Stimulated activated naive B cell treated with anti-CD40 and anti-IgM and Interleukin-4, amounts not matched to agents 10 μg/mL and 1 μg/mL and 100 μg/mL, for 72 hours (primary cell): ENCODE measurements at places on chromosomes 1 and 21.

DNA sequence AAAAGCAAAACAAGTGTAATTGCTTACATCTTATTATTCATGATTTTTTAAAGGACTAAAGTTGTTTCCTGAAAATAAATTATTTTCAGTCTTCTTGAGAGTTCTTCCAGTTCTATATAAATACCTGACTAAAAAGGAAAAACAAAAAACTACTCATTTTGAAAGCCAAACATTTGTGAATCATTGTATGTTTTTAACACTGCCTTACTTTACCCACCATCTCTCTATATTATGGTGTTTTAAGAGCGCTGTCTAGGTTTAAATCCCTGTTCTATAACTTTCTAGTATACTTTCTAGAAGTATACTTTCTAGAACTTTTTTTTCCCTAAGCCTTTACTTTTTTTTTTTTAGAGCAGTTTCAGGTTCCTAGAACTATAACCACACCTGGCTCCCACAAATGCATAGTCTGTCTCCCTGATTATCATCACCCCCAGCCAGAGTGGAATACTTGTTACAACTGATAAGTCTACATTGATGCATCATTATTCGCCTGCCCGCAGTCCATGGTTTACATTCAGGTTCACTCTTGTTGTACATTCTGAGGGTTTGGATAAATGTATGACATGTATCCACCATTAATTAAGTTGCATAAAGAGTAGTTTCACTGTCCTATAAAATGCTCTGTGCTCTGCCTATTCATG lies 9.8 kb downstream of the RSBN1 start:
- DNase-seq: no peak

DNA sequence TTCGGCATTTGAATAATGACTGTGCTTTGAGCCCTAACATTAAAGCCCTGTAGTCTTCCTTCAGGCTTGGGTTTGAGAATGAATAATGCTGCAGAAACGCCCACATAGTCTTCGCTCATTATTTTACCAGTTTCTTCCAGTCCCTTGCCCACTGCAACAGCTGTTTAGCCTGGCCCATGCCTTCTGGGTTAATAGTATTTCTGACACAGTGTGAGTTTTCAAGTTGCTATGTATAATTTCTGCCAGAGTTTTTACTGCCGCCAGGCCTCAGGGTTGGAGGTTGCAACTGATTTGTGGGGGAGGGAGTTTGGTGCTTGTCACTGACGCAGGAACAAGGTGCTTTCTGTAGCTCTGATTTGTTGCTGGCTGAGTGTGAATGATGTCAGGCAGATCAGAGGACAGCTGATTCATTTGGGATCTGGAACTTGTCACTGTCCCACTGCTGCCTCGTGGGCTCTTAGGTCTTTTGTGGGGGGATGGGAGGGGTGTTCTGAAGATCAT lies 109.8 kb downstream of the MAST2 start:
- no peak for DNase-seq

GRCh38 chr1:47755101-47755990 lies 241.8 kb downstream of the TRABD2B start:
- DNase-seq: peak; percentile 14

DNA sequence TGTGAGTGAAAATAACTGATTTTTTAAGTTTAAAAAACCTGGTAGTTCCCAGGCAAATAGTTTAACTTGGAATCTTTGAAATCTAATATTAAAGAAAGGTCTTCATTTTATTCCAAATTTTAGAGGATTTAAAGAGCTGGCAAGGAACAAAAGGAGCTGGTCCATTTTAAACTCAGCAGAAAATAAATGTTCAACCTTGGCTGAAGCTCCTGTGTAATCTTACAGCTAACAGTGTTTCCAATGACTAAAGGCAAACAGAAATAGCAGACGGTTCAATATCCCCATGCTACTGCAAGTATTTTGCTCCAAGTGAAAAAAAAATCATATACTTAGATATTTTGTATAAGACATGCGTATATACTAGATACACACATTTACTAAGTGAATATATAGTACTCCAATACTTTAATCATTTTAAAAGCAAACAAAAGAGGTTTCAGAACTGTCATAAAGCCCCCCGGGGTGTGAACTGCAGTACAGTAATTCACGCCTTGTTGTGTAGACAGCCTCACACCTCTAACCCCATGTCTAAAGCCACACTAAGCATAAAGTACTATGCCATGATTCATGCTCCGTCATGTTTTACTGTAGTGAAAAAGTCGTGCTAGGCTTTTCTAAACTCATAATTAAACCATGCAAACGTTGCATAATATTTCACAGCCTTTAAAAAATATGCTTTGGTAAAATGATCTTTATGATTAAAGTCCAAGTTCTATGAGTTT lies 132.2 kb downstream of the CLIC6 start:
- DNase-seq: no peak

- DNase-seq: no peak
Measured at GRCh38 chr21:44585892-44586291, 5.5 kb upstream of the KRTAP10-5 start.

DNA sequence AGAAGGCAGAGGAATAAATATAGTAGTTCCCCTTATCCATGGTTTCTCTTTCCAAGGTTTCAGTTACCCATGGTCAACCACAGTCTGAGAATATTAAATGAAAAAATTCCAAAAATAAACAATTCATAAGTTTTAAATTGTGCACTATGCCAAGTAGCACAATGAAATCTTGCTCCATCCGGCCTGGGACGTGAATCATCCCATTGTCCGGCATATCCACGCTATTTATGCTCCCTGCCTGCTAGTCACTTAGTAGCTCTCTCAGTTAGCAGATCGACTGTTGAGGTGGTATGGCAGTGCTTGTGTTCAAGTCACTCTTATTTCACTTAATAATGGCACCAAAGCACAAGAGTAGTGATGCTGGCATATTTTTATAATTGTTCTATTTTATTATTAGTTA lies 58.6 kb upstream of the ARHGAP29 start:
- no peak for DNase-seq

DNA sequence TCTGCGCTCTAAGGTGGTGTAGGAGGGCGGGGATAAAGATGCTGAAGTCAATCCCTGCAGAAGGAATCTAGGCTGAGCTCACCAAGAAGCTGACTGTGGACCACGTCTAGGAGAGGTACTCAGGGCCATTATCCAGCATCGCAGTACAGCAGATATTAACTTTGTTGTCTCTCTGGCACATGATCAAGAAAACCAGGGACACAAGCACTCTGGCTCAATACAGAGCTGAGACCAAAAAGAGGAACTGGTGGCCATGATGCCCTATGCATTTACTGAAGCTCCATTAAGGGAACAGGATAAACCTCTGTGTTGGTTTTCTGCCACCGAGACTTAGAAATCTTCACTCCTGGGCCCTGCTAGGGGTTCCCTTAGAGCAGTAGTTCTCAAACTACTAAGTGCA lies 38.0 kb upstream of the ANGPTL7 start:
- DNase-seq: no peak

GRCh38 chr1:4179914-4180735 lies 280.1 kb upstream of the C1orf174 start:
- no peak for DNase-seq

- no peak for DNase-seq
Measured at GRCh38 chr1:33426916-33427315, 4.0 kb downstream of the PHC2 start.
